ENCODE measurements at places on chromosomes 6 and 20.

GRCh38 chr6:142740449-142740848 is 204.5 kb downstream of the HIVEP2 start:
- no peak for DNase-seq

- DNase-seq: no peak
These were observed 3.2 kb downstream of the OSBPL2 start for GRCh38 chr20:62241506-62241905.

DNA sequence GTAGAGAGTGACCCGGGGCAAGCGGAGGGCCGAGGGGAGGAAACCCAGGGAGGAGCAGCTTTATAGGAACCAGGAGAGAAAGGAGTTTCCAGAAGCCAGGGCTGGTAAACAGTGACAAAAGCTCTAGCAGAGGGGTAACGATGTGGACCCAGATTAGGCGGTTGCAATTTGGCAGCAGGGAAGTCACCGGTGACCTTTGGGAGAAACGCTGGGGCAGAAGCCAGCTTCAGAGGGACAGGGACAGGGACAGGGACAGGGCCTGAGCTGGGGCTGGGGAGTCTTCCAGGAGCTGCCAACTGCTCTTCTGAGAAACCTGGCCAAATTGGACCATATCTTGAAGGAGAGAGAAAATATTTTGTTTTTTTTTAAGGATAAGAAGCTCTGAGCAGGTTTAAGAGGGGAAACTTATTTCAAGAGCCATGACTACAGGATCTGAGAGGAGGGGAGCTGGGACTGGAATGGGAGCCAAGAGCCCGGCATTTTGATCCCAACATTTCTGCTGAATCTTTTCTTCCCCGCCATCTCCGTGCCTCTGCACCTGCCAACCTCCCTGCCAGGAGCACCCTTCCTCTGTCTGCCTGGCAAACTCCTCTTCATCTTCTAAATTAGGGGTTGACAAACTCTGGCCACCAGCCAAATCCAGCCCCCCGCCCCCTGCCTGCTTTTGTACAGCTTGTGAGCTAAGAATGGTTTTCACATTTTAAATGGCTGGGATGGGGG is 22.6 kb upstream of the PREX1 start:
- DNase-seq: no peak

DNA sequence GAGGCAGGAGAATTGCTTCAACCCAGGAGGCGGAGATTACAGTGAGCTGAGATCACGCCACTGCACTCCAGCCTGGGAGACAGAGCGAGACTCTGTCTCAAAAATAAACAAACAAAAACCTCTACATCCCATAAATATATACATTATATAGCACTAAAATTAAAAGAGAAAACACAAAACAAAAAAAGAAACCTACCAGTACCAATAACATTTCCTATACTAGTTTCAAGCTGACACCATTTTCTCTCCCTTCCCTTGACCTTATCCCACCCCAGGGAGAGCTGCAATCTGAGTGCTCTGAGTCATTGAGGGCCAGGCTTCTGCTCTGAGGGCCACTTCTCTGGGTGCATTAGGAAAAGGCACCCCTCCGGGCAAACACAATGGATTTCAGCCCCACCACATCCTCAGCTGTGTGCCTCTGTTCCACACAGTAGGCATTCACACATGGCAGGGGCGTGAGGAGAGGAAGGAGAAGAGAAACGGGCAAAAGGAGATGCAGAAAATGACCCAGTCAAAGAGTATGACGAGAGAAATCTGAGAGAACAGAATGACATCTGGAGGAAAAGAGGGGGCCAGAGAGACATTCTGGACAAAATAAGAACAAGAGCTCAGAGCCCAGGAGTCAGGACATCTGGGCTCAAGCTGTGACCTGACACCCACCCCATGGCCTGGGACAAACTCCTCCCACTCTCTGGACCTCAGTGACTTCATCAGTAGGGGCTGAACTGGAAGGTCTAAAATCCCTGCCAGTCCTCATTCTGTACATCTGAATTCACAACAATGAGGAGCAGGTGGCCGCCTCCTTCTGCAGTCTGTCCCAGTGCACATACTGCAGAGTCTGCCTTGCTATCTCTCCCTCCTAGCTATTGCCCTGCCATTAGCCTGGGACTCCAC is 18.2 kb downstream of the TRIM26 start:
- DNase-seq: no peak

- no peak for DNase-seq
These were observed 195.0 kb downstream of the THBS2 start for GRCh38 chr6:169058634-169059033.

DNA sequence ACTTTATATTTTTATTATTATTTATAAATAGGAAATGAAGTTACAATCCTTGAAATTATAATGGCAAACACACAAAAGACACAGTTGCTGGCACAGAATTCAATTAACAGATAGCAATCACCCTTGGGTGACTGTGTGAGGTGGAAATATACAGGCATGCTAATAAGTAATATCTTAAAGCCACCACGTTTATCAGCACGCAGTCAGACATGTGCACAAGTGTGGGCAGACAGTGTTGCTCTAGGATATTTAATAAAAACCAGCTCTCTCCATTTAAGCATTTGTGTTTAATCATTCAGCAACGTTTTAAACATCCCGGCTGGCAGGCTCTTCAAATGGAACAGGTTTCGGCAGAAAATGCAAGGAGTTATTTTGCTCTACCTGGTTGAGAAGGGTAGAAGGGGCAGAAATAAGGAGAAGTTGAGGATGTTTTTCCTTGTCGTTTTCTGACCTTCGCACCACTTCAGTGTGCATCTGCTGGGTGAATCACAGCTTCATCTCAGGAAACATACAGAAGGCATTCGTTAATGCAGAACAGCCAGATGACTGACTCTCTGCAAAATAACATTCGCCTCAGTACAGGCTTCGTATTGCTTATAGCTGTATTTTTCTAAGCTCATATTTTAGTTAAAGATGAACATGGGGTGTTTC is 585.1 kb downstream of the QKI start:
- DNase-seq: no peak

DNA sequence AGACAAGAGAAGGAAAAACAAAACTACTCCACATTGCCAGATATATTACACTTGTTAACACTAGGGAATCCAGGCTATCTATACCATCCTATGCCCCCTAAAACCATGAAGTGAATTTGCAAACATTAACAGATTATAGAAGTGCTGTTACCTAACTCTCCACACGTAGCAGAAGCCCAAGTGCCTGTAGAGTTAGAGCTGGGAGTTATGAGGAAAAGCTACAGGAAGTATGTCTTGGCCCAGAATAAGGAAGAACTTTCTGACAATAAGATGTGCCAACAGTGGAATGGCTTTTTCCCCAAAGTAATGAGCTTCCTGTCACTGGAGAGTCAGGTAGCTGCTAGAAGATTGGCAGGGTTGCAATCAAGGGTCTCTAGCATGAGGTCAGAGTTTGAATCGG is 32.5 kb downstream of the ADGRG6 start:
- DNase-seq: no peak

All from NCI-H2171 treated with DMSO at 0.1 percent for 48 hours (cell line).